Activated naive CD4-positive, alpha-beta T cell (primary cell): ENCODE measurements at places on chromosomes 2 and 18.

GRCh38 chr2:180910831-180911665 lies 69.4 kb upstream of the UBE2E3 start:
- no peak for DNase-seq

DNA sequence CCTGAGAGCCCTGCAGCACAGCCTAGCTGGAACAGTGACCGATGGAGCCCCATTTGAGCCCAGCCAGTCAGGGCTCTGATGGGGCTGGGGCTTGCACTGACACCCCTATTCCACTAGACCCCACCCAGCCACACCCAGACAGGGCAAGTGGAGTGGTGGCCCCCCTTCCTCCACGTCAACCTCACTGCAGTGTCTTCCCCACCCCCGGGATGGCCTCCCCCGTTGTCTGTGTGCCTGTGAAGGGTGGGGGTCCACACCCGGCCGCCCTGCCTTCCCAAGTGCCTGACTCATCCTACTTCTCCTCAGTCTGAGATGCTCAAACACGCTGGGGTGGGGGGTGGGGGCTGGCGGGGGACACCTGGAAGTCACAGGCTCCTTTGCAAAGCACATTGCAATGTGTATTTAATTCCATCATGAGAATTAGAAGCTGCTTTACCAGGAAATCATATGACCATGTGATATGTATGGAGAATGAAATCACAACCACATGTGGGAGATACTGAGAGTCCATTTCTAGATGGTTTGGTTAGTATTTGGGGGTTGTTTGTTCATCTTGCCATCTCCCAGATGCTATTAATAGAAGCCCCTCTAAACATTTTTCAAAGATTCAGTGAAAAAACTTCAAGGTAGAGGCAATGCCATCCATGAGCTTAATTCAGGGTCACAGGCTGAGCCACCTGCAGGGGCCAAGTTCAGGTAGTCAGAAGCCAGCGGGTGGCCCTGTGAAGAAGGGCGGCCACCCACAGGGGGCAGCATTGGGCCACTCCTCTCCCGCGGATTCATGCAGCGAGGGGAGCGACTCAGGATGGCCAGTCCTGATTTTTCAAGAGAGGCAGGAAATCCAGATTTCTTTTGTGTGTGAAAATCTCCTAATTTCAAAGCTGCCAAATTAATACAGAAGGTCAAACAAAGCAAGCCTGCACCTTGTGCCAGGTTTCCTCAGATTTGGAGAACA lies 22.7 kb upstream of the GMPPA start:
- DNase-seq = peak; percentile 25

DNA sequence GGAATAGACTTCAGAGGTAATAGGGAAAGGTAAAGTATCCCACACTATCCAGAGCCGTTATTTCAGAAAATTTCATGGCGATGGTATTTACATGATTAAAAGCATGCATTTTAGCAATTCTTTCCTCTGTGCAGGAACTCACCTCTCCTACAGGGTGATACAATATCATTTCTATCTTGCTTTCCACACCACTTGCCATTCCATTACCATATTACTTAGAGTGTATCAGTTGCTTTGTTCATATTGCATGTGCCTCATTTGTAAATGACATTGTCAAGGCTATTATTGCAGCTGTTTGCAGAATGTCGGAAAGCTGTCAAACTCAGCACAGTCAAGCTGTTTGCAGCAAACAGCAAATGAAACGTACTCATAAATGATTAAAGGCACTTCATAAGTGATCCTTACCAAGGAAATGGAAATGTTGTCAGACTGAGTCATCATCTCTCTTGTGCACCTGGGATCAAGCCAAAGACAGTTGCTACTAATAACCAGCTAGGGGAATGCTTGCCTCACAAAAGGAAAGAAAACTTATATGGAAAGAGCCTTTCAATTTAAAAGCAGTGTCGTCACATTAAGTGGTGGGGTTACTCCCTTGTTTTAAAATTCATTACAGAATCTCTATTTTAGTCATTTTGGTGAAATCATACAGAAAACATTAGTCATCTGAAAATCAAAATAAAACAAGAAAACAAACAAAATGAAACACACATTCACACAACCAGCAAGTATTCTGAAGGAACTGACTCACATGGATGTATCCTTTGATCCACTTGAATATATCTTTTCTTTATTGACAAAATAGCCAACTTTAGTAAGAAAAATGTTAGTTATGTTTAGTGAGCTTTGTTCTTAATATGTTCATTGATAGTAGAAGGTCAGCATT lies 1064.1 kb upstream of the CNTNAP5 start:
- no peak for DNase-seq

- DNase-seq = no peak
These were observed 11.4 kb upstream of the CNDP1 start for GRCh38 chr18:74522635-74523548.

DNA sequence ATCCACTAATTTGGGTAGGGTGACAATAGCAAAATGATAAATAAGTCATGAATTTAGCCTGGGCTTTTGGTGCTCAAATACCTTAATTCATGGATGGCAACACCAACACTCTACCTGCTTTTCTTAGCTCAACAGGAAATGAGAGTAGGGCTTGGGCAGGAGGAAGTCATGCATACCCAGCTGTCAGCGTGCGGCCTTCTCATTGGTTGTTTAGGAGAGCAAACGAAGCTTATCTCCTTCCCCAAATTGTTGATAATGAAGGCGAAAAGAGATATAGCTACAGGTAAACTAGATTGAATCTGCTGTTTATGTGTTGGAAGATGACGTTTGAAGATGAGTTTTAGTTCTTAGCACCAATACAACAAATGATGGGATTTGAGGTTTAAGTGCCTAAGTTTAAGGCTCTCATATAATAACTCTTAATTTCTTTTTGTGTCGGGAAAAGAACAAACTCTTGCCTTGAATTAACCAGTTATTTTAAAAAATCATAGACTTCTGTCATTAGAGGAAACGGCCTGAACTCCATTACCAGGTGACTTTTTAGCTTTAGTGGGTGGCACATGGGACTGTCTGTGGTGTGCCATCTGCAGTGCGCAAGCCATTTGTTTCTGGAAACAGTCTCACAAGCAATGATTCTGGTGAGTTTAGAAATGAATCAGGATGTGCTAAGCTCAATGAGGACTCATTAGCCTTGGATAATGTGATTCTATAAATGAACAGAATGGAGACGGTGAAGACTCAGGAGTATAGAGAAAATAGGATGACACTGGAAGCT lies 19.8 kb downstream of the MAP4K4 start:
- DNase-seq = no peak

DNA sequence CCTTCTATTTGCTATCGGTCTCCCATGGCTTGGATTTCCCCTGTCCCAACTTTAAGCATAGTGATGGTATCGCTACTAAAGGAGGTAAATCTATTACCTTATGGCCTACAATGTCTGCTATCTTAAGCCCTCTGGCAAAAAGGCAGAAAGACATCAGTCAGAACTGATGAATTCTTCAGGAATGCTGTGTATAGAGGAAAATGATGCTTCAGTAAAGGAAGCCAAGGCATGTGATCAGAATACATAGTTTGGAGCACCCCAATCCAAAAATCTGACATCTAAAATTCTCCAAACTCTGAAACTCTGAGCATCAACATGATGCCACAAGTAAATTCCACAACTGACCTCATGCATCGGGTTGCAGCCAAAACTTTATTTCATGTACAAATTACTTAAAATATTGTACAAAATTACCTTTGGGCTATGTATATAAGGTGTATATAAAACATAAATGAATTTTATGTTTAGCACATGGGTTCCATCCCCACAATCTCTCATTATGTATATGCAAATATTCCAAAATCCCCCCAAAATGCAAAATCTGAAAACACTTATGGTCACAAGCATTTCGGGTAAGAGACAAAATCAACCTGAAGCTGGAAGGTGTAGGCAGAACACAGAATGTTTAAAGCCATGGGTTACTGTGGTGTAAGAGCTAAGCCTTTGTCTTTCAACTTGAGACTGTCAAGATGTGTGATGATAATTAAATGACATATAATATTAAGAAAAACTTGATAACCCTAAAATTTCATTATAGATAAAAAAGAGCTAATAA lies 66.2 kb downstream of the CUL3 start:
- no peak for DNase-seq

GRCh38 chr2:232348936-232349335 lies 29.6 kb upstream of the ALPP start:
- no peak for DNase-seq

- no peak for DNase-seq
These were observed 69.8 kb downstream of the NEB start for GRCh38 chr2:151664520-151664919.

GRCh38 chr2:149661844-149662243 lies 74.3 kb upstream of the MMADHC start:
- DNase-seq = no peak

DNA sequence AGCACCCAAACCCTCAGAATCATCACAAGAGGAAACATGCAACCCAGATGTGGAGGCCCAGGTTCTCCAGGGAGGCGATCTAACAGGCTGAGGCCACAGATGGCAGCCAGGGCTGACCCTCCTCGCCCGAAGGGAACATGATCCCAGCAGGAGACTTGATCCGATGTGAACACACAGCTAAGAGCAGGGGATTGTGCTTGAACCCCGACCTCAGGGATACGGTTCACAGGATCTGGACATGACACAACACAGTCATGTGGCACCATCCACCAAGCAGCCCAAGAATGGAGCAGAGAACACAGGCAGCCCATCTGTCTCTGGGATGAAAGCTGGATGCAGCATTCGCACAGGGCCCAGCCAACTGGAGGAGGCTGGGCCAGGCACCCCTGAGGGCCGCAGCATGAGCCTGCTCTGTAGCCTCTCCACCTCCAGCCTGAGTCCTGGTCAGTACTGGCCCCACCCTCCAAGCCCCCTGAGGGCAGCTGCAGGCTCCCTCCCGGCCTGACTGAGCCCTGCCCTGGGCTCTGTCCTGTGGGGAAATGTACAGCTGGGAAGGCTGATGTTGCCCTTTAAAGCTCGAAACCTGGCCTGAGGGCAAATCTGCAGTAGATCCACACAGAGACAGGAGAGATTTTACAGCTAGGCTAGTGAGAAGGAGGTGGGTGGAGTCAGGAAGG lies 39.0 kb downstream of the AQP12A start:
- no peak for DNase-seq

GRCh38 chr2:20356042-20356441 lies 5.4 kb upstream of the PUM2 start:
- DNase-seq = no peak

DNA sequence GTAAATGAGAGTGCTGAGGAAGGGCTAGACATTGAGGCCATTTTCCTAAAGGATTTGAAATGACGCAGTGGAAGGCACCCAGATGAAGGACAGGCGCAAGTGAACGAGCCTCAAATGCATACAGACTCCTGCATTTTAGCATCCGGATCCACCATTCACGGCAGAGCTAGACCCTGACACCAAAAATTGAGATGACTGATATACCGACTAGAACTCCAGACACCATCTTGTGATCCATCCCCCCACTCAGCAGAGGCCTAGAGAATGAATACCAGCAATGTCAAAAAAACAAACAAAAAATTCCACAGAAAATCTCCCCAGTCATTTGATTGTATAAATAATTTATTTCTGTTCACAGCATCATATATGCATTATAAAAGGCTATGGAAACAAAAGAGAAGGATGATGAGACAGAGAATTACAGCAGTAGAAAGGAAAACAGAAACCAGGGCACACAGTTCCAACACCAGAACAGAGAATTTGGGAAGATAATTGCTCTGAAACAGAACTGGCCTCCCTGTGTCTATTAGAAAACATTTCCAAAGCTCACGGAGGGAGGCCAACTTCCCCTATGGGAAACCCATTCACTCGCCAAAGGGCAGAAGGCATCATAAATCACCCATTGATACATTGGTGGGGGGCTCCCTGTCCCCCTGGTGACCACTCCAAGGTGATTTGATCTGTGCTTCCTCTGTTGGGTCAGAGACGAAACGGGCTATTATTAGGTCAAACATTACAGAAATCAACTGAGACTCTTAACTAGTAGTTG lies 4.0 kb downstream of the ARL4C start:
- no peak for DNase-seq

GRCh38 chr18:67072791-67073190 lies 443.7 kb downstream of the DSEL start:
- DNase-seq = no peak

GRCh38 chr18:73679941-73680712 lies 467.5 kb downstream of the FBXO15 start:
- no peak for DNase-seq

GRCh38 chr18:2891526-2892431 lies 45.0 kb downstream of the EMILIN2 start:
- no peak for DNase-seq

- no peak for DNase-seq
These were observed 27.3 kb upstream of the INHBB start for GRCh38 chr2:120318626-120319025.

DNA sequence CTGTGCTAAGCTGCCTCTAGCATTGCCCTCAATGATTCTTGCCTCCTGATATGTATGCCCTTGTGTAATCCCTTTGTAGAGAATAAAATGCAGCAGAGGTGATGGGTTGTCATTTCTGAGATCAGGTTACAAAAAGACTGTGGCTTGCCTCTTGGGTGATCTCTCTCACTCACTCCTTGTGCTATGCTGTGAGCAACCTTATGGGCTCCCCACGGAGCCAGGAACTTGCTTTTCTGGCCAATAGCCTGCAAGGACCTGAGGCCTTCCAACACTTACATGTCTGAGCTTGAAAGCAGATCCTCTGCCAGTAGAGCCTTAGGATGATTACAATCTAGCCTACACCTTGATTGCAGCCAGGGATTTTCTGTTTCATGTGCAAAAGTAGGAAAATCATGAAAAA lies 123.1 kb upstream of the XIRP2 start:
- DNase-seq = no peak

DNA sequence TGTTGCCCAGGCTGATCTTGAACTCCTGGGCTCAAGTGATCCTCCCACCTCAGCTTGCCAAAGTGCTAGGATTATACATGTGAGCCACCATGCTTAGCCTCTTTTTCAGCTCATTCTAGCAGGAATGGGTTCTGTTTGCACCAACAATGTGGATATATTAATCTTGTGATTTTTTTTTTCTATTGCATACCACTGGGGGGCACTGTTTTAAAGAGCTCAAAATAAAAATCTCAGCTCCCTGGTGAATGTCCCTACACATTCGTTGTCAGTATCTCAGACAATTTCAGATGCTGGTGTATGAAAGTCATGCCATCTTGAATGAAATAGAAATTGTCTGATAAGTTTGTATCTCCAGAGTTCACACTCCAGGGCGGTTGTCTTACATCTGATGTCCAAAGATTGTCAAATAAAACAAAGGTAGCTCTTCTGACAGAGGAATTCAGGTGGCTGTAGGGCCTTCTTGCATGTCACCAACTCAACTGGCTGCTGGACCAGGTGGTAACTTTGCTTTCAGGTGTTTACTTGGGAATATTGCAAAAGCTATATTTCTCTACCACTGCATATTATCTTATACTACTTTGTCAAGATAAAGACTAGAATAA lies 3.1 kb upstream of the MATN3 start:
- no peak for DNase-seq

DNA sequence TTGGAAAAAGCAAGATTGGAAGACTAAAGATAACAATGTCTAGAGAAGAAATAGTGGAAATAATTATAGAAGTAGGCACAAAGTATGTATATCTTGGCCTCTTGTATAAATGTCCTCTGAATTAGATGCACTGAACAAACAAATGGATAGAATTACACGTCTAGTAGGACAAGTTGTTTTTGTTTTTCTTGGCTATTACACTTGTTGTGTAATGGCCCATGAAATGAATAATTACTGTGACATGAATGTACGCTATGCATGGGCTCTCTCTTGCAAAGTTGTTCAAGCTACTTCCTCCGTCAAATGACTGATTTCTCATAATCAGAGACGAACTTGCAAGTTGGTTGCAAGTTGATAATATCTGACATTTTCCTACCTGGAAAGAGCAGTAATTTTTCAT lies 126.2 kb downstream of the PDE1A start:
- no peak for DNase-seq
